Amniotic stem cell (primary cell): ENCODE measurements at places on chromosomes 2 and 18.

GRCh38 chr2:42047488-42048298 is at the start of gene PKDCC:
PKDCC (plus strand) TSS chr2:42048021; CDS start chr2:42048200, 179 bp downstream.
- no peak for DNase-seq

DNA sequence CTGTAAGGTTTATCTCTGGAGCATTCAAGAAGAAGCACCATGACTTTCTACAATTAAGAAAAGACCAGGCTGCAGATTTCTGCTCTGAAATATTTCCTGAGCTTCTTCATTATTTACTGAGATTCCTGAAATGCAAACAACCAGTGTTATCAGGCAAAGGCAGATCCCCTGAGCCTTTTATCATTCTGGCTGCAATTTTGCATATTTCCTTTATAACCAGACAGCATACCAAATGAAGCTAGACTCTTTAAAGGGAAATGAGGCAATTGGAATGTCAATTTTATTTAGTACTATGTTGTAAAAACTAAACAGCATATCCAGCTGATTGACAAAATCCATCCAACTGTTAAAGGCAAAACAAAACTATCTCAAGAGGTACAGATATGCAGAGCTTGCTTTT is 372.5 kb downstream of the RIT2 start:
- no peak for DNase-seq

GRCh38 chr2:206031162-206031784 is 54.7 kb downstream of the INO80D start:
- DNase-seq: no peak

DNA sequence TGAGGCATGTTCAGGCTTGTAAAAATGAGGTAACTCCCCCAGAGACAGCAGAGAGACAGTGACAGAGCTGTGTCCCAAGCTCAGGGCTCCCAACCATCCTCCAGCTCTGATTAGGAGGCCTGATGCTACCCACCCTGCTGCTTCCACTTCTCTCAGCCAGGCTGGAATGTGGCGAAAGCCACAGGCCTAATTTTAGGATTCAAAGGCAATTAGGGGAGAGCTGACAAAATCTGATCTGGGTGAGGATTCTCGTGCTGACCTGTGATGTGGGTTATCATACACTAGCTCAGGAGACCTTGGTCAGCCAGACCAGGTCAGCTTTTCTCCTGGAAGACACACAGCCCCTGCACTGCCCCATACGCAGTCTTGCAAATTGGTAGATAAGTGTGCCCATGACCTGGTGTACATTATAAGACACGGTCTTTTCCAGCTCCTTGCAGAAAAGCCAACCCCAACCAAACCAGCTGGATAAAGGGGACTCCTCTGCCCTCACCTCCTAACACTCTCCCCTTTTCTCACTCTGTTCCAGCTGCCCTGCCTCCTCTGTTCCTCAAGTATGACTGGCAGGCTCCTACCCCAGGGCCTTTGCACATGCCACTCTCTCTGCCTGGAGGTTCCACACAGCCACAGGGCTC is 225.9 kb downstream of the MGAT5 start:
- no peak for DNase-seq

DNA sequence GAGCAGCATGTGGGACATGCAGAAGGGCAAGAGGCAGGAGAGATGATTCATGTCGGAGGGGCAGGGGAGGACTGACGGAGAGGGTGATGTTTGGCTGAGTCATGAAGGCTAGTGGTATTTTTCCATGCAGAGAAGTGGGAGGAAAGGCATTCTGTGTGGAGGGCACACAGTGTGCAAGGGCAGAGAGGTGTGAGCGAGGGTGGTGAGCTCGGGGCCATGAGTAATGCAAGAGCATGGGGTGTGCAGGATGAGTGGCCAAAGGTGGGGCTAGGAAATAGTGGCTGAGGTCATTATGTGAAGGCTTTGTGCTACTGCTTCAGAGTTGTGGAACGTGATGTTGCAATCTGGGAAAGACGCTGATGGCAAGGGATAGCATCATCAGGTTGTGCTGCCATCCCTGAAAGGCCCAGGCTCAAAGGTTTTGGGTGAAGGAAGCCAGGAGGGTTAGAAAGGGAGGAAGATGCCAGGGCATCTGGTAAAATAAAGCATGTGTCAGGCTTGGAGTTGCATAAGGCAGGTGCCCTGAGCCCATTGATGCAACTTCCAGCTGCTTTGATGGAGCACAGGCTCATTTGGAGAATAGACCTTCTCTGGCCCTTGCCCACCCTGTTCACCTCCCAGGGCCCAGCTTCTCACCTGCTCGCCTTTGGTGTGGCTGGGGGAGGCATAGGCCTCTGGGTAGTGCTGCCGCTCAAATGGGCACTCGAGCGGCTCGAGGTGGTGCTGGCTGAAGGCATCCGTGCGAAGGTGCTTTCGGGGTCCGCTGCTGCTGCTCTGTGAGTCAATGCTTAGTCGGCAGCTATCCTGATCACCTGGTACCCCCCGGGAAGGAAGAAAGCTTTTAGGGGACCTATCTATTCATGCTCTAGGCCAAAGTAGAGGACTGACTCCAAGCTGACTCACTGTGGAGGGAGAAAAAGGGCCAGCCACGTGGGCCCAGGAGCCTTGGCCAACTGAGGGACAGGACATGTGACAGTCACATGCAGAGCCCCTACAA is 37.5 kb downstream of the PAX8 start:
- peak; percentile 96 for DNase-seq

DNA sequence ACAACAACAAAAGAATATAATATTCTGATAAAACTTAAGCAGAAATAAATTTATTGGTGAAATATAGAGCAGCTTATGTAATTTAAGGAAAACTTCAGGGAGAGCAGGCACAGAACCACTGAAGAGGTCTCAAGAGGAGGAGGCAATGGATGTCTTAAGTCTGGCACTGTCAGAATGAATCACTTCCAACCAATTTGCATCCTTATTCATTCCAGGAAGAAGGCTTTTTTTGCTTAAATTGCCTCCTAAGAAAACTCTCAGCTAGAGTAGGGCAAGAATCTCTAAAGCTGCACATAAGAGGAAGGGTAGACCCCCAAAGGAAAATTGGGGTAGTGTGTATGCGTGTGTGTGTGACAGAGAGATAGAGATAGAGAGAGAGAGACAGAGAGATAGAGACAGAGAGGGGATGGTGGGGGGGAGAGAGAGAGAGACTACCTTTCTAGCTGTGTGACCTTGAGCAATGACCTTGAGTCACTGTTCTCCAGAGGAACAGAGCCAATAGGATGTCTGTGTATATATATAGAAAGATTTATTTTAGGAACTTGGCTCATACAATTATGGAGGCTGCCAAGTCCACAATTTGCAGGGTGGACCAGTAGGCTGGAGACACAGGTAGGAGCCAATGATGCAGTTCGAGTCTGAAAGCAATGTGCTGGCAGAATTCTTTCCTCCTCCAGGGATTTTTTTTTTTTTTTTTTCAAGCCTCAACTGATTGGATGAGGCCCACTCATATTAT is 96.4 kb upstream of the LINC00305 start:
- no peak for DNase-seq

GRCh38 chr2:187233811-187234210 is 214.2 kb downstream of the CALCRL start:
- DNase-seq: no peak

DNA sequence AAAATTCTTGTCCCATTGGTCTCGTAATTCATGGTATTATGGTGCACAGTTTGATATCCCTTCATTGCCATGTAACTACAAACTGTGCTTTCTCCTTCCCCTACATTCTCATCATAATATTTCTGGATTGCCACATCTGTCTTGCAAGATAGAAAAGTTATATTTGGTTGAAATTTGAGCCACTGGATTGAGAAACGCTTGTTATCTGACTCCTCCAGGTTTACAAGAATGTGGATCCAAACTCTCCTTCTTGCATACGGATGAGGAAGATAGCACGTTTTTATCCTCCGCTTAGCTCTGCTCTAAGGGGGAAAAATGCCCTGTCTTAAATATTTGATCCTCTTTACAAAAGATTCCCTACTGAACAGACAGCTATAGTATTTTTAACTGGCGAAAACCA is 438.2 kb downstream of the TSN start:
- DNase-seq: no peak

DNA sequence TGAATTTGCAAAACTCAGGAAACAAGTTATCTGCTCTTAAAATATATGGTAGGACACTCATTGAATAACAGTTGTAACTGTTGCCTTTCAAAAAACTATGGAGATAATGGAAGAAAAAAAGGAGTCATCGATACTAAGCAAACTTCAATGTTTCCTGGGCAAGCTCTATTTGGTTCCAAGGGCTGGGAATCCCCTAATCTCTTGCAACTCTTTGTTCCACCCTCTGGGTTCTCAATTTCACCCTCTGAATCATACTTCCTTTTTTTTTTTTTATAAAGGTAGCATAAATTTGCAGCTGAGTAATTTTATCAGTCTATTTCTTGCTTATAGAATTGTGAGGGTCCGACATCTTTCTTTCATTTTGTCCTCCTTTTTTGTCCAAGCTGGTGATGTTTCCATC is 36.7 kb downstream of the SLC9A4 start:
- no peak for DNase-seq

DNA sequence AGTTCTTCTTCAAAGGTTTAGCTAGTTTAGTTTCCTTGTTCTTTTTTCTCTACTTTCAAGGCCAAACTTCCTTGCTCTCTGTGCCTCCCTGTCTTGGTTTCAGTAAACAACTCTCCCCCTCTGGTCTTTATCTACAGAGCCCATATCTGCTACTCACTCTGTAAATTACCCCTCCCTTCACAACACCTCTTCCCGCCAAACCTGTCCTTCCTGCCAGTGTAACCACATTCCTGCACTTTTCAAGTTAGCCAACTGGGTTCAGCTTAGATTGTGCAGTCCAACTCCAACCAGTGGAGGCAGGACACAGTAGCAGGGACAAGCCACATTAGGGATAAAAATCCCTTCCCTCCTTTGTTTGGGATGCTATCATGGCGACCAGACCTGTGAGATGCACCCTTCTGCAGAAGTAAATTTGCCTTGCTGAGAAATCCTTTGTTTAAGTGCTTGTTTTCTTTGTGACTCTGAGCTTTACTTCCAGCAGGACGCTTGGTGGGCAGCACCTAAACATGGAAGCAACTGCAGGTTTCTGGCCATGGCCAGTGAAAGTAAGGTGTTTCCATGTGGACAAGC is 706.0 kb downstream of the KCNJ3 start:
- DNase-seq: no peak

DNA sequence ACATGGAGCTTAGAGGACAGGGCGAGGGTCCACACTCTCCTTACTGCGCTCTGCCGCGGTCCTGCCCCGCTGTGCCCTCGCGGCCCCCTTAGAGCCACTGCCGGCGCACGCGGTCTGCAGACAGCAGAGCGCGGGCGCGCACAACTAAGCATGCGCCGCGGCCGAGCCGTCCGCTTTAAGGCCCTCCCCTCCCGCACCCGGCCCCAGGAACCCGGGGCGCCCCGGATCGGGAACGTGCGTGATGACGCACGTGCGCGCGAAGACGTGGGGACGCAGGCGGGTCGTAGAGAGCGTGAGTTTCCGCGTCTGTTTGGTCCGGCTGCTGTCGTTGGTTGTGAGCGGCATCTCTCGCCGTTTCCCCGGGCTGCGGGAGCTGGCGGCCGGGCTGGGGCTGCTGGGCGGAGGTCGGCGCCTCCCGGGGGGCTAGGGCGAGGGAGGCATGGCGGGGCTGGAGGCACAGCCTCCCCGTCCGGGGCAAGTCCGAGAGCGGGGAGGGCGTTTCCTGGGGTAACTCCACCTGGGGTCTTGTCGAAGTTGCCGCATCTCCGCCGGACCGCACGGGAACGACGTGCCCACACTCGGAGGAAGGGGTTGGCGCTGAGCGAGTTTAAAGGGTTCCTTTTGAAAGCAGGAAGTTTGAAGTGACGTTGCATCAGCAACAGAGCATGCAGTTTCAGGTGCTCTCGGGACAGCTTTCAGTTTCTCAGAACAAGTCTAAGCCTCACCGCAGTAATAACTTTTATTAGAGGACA is at the start of gene RHBDD1:
Gene RHBDD1 (plus strand): TSS at position 259 of the 752 bp plus-strand sequence. CDS start 28,640 bp downstream, outside the sequence.
- peak; percentile 81 for DNase-seq

- DNase-seq: no peak
These were observed 335.0 kb upstream of the ID2 start for GRCh38 chr2:8346706-8347430.

GRCh38 chr2:24566630-24567029 is 75.6 kb downstream of the NCOA1 start:
- DNase-seq: no peak

DNA sequence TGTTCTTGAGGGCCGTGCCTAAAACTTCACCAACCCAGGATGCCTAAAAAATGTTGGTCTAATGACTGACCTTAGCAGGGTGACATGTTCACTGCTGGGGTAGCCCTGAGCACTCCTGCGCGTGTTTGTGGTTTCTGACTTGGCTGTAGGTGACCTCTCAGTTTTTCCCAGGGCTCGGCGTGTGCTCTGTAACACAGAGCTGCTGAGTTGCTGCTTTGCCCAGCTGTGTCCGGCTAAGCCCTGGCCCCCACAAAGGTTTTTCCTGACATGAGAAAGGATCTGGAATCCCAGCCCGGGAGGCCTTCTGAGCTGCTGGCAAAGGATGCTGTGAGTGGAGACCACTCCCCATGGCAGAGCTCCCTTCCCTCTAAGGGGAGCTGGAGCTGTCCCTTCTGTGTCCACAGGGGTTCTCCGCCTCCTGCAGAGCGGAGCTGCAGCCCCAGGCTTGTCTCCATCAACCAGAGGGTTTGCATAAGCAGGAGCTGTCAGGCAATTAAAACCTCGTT is 52.7 kb downstream of the CRIM1 start:
- DNase-seq: no peak

GRCh38 chr2:133344849-133345248 is 223.4 kb downstream of the NCKAP5 start:
- no peak for DNase-seq

DNA sequence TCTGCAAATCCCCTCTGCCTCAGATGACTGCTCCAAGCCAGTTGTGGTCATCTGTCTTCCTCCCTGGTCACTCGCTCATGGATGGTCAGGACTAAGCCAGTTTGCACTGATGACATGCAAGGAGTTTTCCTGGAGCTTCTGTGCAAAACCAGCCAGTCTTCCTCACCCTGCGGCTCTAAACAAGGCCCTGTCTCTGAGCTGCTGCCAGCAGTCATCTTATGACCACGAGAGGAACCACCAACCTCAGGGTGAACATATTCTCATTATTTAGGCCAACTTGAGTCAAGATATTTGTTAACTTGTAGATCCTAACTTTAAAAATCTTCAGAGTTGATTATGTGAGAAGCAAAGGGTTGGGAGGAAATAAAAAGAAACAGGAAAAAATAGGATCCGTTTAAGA is 119.9 kb upstream of the CAB39 start:
- no peak for DNase-seq

- no peak for DNase-seq
These were observed 248.8 kb downstream of the ACKR3 start for GRCh38 chr2:236818281-236819045.
